ENCODE measurements at places on chromosomes 6 and 20. TPM values are rescaled to one million over a fixed set of nuclear protein-coding genes. Genes with fewer than 3 reads are reported as not detected.

The PROCR gene
- total RNA-seq = 21.8 TPM

The SIRPA gene
- 11.5 TPM for total RNA-seq

The RNF217 gene
- 13.6 TPM for total RNA-seq

The PLA2G7 gene
- not detected for total RNA-seq

The SNAI1 gene
- 1.7 TPM for total RNA-seq

The ALDH5A1 gene
- total RNA-seq = 3.4 TPM
